ENCODE measurements at places on chromosomes 7 and 10. TPM values are rescaled to one million over a fixed set of nuclear protein-coding genes. Genes with fewer than 3 reads are reported as not detected.

- no peak for DNase-seq
Observed at GRCh38 chr10:4373098-4373497, 452.9 kb upstream of the AKR1E2 start.

The PRSS37 gene
- not detected for total RNA-seq

- DNase-seq: peak; percentile 61
Observed at GRCh38 chr10:22230158-22230833, 12.5 kb upstream of the EBLN1 start.

DNA sequence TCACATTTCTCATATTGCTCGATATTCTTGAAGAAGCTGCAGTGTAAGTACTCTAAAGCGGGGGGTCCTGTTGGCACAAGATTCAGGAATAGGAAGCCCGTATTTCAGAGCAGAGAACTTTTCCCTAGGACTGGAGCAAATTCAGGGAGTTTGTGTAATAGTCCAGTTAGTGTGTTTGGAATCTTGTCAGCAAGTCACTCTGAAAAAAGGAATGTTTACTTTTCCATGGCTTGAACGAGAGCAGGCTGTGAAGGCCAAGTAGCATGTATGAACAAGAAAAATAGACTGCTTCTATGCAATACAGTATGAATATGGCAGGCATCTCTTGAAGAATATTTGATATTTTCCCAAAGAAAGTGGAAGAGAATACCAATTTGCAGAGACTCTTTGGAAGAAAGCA, 39.8 kb downstream of the CDC123 start:
- DNase-seq: no peak

- DNase-seq: peak; percentile 80
Observed at GRCh38 chr10:21278491-21279216, 246.8 kb downstream of the SKIDA1 start.

The CACNB2 gene
- 0.46 TPM for total RNA-seq

DNA sequence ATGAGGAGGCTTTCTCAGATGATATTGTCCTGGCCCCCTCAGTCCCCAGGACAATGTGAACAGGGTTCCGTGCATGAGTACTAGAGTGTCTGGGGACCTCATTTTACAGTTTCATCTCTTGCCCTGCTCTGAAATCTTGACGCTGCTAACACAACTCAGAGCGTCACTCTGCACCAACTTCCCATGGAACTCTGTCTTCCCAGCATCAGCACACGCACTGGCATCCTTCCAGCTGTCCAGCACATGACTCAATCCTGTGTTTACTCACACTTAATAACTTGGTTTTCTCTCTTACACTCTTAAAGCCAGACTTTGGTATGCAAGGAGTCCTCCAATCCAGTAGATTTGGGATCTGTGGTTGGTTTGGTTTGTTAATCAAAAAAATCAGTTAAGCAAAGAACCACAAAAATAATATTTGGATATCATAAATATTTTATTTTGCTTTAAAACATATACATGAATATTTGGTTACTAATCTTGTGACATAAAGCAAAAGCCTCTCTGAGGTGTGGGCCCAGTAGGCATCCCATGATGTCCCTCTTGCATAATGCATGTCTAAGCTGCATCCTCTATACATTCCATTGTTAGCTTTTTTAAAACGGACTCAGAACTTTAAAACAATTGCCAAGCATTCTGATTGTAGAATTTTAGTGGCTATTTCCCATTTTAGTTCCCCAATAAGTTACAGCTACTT, 131.0 kb downstream of the CXCL12 start:
- peak; percentile 75 for DNase-seq

DNA sequence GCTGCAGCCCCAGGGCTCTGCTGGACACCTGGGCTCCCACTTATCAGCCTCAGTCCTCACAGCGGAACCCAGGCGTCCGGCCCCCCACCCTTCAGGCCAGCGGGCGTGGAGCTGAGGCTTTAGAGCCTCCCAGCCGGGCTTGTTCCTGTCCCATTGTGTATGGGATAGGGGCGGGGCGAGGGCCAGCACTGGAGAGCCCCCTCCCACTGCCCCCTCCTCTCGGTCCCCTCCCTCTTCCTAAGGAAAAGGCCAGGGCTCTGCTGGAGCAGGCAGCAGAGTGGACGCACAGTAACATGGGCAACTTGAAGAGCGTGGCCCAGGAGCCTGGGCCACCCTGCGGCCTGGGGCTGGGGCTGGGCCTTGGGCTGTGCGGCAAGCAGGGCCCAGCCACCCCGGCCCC, 2.7 kb downstream of the NOS3 start:
- DNase-seq: no peak

GRCh38 chr7:103121641-103122040, 27.3 kb downstream of the NAPEPLD start:
- DNase-seq: no peak

- no peak for DNase-seq
Observed at GRCh38 chr10:104080762-104081161, 4.9 kb downstream of the COL17A1 start.

- no peak for DNase-seq
Observed at GRCh38 chr10:88608052-88608732, 21.6 kb downstream of the LIPJ start.

DNA sequence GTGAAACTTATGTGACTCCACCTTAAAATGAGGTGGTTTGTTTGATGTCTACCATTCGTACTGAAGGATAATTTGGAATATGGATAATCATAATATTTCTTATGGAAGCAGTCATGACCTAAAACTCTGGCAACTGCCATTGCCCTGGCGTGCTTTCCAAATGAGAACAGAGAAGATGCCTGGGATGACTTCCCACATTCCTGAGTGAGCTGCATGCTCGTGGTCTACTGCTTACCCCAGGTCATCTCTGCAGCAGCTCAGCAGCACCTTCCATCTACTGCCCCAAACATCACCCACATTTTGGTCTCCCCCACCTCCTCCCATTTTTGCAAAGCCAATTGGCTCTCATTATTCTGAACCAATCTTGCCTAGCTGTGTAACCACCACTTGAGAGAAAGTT, 40.1 kb downstream of the LYZL1 start:
- peak; percentile 84 for DNase-seq

DNA sequence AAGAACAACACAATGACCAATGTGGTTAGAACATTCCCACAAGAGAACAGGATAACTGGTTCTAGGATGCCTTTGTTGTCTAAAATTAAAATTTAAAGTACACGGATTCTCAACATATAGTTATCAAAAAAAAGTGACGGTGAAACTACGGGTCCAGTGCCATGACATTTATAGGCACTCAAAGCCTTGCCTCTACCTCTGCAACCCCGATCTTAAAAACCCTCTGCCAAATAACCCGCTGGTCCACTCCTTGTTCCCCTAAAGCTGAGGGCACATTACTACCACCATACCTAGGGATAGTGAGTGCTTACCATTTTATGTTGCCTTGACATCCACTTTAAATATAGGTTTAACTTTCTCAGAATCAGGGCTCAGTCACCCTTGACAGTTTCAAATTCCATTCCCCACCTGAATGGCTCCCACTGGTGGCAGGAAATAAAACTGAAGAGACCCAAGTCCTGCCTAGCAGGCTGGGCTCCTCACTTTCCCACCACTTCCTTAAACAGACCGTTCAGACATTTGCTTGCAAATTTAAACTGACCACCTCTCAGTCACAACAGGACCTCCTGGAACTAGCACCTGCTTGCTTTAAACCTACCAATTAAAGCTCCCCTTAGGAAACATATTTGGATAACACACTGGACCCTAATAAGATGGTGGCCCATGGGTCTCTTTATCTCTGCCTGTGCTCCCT, 169.9 kb upstream of the ASAH2 start:
- no peak for DNase-seq

- DNase-seq: peak; percentile 81
Observed at GRCh38 chr10:17547060-17547459, 70.1 kb downstream of the HACD1 start.

GRCh38 chr7:123220396-123220795, 20.6 kb upstream of the SLC13A1 start:
- DNase-seq: peak; percentile 9

GRCh38 chr7:20305726-20306125, 25.0 kb upstream of the ITGB8 start:
- DNase-seq: no peak

GRCh38 chr7:135109562-135109961, 38.3 kb upstream of the TMEM140 start:
- no peak for DNase-seq

GRCh38 chr10:21980691-21981090, 22.8 kb downstream of the DNAJC1 start:
- no peak for DNase-seq

- DNase-seq: no peak
Observed at GRCh38 chr10:122018951-122019413, 30.0 kb downstream of the TACC2 start.

The ADAM22 gene
- 1.5 TPM for total RNA-seq

DNA sequence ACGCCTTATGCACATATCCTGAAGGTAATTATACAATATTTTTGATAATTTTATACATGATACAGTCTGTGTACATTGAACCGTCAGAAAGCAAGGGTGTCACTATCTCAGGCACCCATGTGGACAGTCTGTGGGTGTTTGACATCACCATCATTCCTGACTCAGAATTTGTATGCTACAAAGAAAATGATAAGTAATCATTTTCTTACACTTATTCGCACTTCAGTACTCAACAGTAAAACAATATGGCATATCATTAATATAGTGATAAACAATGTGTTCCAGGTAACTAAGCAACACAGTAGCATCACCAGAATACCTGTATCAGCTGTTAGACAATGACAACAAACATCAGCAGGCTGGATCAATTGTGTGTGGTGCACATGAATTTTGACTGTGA, 17.9 kb downstream of the HECW1 start:
- DNase-seq: no peak

DNA sequence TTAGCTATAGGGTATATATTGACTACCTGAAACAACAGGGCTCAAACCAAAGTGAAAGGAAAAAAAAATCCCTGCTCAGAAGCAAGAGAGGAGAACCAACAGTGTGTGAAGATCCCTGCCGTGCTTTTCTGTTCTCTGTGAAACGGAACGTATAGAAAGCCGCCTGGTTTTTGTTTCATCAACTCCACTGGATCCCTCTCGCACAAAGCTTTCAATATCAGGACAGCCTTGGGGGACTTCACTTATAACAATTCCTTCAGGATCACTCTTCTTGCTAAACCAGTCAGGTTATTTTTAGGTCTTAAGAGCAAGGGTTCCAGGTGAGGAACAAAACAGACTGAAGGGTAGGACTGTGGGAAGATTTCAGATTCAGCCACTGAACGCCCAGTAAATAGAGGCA, 151.1 kb upstream of the CACNA2D1 start:
- DNase-seq: no peak

DNA sequence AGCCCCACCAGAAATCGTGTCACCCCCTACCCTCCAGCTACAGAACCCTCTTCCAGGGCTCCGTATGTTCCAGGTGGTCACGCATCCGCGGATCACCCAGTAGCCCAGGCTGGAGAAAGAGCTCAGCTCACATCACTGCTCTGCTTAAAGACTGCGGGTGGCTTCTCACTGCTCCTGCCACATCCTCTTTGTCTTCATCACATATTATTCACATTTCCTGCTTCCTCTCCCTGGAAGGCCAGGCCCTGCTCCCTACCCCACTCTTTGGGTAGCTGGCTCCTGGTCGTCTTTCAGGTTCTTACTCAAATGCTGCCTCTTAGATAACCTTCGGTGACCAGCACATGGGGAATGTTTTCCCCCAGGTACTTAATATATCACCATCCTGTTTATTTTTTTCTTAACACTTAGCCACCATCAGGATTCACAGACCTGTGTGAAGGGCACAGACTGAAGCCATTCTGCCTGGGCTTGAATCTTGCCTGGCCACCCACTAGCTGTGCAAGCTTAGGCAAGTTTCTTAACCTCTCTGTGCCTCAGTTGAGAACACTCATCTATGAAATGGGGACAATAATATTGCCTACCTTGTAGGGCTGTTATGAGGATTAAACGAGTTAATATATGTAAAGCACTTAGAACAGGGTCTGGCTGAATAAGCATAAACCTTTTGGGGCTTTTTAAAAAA, 307.8 kb downstream of the PRPF18 start:
- DNase-seq: peak; percentile 26

- DNase-seq: no peak
Observed at GRCh38 chr7:132654150-132654549, 77.9 kb upstream of the PLXNA4 start.

The GDF2 gene
- not detected for total RNA-seq

DNA sequence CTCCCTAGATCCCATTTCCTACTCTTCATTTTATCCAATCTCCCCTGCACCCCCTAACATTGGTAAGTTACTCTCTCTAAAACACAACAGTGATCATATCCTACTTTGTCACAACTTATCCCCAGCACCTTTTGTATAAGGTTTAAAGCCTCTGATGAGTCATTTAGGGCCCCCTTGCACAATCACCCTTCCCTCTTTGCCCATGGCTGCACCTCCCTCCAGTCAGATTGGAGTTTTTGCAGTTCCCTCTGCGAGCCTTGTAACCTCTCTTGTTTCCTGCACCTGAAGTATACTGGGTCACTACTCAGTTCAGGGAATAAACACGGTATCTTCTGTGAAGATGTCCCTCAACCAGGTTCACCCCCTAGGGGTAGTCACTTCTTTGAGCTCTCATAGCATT, 55.9 kb upstream of the ADRB1 start:
- no peak for DNase-seq

DNA sequence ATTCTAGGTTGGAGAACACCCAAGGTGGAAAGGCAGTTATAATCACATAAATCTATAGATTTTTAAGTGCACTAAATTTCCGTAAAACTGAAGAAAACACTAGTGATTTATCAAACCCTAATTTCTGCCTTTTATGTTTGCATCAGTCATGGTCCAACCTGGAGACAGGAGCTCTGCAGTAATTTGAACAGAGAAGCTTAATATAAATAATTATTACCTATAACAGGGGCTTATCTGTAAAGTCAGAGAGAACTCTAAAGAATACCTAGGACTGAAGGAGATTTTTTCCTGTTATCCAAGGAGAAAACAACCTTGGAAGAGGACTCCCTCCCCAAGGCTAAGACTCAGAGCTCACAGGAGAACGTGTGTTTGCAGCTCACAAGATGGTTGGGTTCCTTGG, 95.1 kb downstream of the MPP7 start:
- no peak for DNase-seq

The CNNM1 gene
- 2.0 TPM for total RNA-seq

The VENTX gene
- total RNA-seq: not detected

DNA sequence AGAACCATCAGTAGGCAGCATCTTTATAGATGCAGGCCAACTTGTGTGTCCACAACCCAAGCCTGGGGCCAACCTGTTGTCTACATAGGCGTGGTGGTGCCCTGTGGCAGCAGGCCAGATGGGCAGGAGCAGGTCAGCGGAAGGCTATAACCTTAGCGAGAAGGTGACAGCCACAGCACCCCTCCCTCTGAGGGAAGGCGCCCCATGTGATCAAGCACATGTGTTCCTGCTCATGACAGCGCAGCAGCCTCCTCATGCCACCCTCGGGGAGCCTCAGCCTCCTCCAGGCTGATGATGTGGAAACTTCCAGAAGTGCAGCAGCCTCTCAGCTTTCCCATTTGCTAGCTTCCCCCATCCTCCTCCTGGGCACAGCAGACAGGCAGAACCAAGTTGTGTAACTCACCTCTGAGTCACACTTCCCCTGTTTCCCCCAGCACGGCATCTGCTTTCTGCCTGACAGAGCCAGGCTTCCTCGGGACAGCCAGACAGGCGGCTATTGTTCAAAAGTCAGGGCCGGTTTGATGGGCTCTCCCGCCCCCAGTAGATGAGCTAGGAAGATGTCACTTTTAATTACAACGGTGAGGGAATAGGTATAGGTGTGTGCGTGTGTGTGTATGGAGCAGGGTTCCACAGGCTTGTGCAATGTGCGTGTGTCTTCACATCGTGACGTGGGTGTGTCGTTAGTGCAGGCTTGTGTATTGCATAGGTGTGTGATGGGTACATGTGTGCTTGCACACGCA, 312.0 kb upstream of the ZMIZ1 start:
- peak; percentile 97 for DNase-seq
